ENCODE measurements at places on chromosomes 3 and 15.

DNA sequence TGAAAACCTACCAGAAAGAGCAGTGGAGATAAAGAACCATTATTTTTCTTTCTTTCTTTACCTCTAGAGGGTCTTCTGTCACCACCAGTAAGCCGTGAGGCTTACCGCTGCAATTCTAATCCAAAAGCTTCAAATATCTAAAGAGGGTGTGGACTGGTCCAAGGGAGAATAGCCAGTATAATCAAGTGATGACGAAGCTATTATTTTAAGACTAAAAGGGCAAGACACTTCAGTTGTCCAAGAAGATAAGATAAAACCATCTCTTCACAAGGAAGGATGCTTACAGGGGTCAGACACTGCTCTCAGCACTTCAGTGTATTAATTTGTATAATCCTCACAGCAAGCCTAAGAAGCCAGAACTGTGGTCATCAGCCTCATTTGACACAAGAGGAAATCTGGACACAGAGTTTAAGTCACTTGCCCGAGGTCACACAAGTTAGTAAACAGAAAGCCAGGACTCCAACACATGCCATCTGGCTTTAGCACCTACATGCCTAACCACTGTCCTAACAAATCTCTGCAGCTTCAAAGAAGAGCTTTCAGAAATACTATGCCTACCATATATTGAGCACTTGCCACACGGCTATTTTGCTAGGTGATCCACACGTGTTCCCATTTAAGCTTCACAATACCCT, 14.6 kb downstream of the HDC start:
- DNase-seq: no peak

DNA sequence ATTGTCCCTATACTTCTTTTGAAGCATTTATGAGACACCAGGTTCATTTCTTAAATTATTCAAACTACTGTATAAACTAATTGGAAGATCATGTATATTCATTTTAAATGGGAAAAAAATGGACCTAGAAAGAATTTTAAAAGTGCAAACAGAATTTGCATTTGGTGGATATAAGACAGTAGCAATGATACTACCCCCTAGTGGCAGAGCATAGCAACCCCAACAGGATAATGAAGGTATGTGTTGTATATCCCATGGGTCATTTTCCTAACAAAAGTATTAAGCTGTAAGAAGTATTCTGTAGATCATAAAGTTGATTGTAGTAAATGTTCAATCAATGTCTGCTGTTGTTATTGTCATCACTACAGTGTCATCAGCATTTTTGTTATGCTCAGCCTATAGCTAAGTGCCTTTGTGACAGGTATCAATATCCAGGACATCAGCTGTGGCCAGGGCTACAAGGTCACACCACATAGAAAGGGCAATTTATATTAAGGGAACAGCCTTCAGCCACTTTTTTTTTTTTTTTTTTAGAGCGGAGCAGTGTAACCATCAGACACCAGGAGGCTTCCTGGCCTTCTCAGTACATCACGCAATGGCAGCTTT, 175.8 kb downstream of the FOXB1 start:
- DNase-seq: no peak

DNA sequence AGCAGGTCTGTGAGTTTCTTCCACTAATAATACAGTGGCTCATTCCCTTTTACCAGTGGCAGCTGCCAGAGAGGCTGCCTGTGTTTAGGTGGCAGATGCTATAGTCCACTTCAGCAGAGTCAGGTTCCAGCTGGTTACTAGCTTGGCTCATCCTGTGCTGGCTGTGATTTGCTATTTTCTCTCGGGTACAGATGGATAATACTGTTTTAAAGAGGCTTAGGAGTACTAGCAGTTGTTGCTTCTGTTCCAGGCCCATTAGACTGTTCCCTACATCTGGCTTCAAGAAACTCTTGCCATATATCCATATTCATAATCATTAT, 41.0 kb downstream of the ZNF609 start:
- DNase-seq: no peak

DNA sequence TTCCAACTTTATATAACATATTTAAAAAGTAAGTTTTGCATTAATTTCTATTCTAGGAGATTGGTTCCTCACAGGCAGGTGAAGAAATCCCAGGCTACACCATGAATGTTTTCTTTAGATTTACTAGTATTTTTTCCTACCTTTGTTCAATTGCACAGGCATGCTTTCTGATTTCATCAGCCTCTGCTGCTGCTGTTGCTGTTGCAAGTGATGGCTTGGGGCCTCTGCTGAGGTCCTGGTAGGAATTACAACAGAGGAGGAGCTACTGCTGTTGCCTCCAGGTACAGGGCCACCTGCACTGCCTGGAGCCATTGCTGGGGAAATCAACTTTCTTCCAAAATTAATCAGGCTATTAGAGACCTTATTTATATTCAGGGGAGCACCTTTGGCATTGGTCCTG, 353.3 kb downstream of the PLCL2 start:
- no peak for DNase-seq

DNA sequence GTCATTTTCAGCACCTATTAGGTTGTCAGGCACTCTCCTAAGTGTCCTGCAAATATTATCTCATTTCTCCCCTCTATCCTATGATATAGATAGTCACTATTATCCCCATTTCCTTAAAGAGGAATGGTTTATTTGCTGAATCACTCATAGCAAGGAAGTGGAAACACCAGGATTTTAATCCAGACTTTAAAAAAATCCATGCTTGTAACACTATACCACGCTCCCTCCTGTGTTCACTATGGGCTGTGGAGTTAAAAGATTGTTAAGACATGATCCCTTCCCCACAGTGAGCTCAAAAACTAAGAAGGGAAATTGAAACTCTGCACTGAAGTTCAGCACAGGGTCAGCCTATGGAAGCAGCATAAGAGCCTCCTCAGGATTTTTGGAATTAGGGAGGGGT, 60.2 kb downstream of the TMEM39A start:
- DNase-seq: no peak
